Effector memory CD8-positive, alpha-beta T cell (primary cell): ENCODE measurements at places on chromosomes 1 and 21.

GRCh38 chr1:179856296-179856695 is 21.3 kb downstream of the TOR1AIP2 start:
- no peak for DNase-seq

DNA sequence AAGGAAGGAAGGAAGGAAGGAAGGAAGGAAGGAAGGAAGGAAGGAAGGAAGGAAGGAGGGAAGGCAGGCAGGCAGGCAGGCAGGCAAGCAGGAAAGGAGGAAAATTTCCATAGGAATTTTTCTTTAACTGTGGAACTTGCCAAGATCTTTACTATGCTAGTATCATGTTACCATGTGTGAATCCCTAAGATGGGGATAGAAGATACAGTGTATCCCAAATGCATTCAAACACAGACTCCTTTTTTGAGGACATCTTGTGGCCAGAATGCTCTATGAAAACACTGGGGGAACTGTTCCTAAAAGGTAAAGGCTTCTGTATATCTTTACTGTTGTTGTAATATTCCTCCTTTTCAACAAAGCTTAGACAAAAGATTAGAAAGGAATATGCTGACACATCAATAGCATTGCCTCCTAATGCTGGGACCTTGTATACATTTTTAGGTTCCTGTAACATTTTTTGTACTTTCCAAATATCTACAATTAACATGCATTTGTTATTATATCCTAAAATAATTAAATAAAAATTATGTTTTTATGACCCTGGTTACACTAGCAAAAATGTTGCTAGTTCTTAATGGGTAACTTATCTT is 20.6 kb downstream of the CCDC190 start:
- DNase-seq, result no peak

DNA sequence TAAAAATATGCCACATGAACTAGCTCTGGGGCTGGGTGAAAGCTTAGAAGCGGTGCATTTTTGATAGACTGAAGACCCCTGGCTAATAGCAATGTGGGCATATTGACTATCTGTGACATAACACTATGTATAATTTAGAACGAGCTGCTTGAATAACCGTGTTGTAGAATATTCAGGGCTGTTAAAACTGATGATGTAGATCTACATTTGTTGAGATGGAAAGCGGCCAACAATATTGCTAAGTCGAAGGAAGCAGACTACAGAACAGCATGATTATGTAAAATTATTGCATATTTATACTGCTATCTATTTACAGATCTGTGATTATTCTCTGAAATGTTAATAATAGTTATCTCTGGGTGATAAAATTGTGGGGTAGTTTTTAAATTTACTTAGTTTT is 41.1 kb upstream of the BCL10 start:
- no peak for DNase-seq

- DNase-seq, result no peak
Measured at GRCh38 chr1:22903113-22903512, 69.6 kb downstream of the LACTBL1 start.

DNA sequence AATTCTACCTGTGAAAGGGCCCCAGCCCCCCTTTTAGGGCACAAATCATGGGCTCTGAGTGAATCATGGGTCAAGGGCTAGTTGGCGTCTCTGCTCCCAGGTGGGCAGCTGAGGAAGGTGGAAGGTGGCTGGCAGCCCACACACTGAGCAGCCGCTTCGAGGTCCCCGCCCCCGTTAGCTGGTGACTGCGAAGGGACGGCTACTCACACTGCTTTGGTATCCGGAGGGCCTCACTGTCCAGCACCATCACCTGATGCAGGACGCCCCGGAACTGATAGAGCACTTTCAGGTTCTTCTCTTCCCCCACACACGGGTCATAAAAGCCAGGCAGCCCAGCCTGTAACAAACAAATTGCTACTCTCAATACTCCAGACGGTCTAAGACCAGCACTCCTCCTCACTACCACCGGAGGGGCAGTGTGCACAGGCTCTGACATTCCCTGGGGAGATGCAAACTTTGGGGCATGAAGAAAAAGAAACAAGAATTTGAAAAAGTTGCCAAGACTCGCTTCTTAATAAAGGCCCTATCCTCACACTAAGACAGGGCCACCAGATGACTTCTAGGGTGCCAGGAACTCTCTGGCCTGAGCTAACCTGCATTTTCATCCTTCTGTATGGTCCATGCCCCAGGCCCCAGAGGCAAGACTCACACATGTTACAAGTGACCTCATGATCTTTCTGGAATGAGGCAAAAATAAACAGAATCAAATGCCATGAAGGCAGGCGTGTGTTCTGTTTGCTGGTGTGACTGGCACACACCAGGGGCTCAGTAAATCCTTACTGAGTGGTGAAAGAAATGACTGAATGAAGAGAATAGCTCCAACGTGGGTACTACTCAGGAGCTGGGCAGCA is 11.5 kb downstream of the THAP3 start:
- DNase-seq, result no peak

DNA sequence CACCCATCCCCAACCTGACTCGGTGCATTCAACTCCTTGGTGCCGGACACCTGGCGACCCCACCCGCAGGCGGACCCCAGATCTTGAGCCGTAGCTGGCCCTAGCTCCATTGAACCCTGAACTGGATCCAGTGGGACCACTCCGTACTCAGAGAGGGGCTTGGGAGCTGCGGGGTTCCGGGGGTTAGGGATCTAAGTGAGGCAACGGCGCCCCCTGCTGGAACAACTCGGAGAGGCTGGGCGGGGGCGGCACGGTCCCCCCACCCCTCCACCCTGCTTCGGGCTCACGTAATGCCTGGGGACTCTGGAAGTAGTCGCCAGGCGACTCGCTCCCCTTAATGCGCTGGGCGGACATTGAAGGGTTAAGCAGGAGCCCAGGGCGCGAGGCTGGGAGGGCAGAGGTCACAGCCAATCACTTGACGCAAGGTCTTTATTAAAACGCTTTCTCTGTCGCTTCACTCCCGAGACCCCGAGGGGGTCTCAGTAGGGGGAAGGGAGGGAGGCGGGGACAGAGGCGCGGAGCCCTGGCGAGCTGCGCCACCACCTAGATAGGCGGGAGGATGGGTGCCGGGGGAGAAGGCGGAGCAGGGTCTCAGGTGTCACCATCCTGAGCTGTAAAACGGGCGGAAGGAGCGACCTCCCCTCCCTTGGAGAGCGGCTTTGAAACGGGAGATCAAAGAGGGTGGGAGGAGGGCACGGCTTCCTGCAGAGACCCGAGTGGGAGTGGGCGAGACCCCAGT is 704 bp upstream of the CRABP2 start:
- DNase-seq, result peak; percentile 64

- DNase-seq, result no peak
Measured at GRCh38 chr1:199460933-199461332, 566.6 kb upstream of the NR5A2 start.

DNA sequence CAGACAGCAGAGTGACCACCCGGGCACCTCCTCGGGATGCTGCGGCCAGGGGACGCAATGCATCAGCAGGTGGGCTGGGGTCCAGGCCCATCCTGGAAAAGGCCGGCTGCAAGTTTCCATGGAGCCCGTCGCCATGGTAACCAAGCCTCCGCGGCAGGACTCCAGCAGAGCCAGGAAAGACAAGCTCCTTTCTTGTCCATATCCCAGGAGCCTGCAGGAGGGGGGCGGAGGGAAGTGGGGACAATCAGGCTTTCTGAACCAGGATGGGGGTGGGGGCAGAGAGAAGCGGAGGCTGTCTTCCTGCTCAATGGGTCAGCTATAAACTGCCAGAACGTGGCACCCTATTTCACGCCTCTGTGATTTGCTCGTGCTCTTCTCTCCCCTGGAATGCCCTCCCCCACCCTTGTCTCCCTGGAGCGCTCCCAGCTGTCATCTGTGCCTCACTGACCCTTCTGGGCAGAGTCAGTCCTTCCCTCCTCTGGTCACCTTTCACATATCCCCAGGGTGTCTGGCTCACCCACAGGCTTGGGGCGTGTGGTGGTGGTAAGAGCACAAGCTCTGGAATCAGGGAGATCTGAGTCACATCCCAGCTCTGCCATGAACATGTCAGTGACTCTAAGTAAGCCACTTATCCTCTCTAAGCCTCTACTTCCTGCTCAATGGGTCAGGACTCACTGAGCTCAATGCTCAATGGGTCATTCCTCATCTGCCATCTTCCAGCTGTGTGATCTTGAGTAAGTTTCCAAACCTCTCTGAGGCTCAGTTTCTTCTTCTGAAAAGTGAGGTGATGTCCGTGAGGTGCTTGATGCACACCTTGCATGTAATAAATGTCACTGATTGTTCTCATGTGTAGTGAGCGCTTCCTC is 58.9 kb upstream of the LAPTM5 start:
- DNase-seq, result no peak

- DNase-seq, result no peak
Measured at GRCh38 chr1:203589595-203589994, 37.0 kb upstream of the ATP2B4 start.

- no peak for DNase-seq
Measured at GRCh38 chr1:155961937-155962336, 16.4 kb downstream of the ARHGEF2 start.

DNA sequence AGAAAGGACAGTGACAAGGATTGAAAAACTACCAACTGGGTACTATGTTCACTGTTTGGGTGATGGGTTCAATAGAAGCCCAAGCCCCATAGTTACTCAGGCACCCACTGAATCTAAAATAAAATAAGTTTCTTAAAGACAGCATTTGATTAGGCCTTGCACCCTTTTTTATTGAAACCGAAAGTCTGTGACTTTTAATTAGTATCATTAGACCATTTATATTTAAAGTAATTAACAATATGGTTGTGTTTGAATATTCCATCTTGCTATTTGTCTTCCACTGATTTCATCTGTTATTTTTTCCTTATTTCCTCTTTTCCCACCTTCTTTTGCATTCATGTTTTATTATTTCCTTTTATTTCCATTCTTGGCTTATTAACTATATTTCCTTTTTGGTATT is 27.4 kb downstream of the KLHDC7A start:
- no peak for DNase-seq

GRCh38 chr1:5616366-5617178 is 375.7 kb downstream of the NPHP4 start:
- DNase-seq, result no peak

DNA sequence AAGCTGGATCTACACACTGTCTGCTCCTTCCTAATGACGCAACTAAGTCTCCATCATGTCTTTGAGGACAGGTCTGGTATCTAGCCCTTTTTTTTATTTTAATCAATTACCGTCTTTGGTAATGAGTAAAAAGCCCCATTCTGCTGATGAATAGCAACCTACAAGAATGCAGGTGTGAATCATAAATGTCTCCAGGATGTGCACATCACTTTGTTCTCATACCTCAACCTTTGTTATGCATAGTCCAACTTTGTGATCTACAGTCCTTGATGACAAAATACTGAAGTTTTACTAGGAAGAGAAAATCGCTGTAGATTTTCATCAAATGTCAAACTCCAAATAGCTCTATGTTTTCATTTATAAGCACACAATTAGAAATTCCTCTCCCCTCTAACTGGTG is 39.3 kb downstream of the PLPPR5 start:
- no peak for DNase-seq

DNA sequence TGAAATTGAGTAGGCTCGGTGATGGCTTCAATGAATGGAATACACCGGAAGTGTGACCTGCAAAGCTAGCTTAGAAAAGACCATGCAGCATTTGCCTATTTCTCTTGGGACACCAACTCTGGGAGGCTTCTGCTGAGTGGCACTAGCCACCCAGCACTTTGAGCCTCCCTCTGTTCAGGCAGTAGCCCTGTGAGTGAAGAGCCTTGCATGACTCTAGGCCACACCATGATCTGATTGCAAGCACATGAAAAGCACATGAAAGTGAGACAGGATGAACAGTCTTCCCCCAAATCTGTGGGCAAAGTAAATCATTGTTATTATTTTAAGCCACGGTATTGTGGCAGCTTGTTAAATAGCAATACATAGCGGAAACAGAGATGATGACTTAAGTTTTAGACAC is 2.8 kb downstream of the CD48 start:
- no peak for DNase-seq

- no peak for DNase-seq
Measured at GRCh38 chr1:161936786-161937185, 86.9 kb downstream of the OLFML2B start.

DNA sequence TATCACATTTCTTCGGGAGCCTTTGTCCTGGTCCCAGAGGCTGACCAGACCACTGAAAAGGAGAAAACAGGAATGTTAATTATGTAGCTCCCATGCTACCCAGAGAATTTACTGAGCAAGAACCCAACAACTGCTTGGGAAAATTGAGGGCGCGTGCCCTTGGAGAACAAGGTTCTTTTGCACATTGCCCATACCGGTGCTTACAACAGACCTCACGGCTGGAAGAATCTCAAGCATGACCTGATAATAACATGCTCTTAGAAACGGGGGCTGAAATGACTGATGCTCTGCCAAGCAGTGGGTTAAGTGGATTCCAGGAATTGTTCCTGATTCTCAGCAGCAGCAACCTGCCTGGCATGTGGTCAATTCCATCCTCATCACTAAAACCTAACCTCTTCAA is 49.3 kb upstream of the AJAP1 start:
- no peak for DNase-seq

GRCh38 chr1:162316187-162316586 is 60.5 kb downstream of the SPATA46 start:
- DNase-seq, result no peak

- no peak for DNase-seq
Measured at GRCh38 chr1:231684356-231685244, 58.0 kb downstream of the DISC1 start.

DNA sequence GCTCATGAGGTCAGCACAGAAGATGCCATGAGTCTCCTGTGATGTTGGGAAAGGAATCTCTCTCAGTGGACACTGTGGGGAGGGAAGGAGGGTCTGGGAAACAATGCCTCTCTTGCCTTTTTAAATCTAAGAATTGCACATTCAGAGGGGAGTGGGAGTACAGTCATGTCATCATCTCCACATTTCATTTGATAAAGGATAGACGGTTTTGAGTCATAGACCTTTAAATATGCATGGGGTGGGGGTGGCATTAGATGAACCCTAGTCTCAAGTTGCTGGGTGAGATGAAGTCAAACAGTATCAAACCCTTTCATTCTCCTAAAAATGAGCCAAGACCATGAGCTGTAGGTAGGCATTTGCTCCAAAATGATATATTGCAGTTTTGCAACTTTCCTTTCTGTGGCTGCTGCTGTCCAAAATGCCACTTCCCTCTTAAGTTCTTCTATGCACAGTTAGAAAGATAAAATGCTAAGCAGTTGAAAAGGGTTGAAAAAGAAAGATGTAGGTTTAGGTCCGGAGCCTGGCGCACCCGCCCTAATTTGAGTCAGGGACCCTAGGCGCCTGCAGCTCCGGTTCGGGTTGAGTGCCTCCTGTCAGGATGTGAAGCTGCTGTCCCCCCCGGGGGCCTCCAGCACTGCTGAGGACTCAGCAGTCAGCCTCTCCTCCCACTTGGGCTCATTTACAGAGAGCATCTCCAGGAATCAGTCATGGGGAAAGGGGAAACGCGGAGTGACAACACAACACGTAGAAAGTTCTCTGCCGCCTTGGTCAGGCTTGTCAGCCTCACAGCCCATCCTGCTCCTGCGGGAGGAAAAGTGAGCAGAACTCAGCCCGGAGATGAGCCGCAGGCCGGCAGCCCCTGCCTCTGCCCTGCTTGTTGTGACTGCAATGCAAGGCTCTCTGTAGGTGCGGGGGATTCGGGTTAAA is 479.3 kb upstream of the RUNX1 start:
- peak; percentile 16 for DNase-seq

GRCh38 chr1:245177071-245177900 is 22.5 kb downstream of the KIF26B start:
- no peak for DNase-seq
